NCI-H2227 treated with DMSO at 0.1 percent for 48 hours (cell line): ENCODE measurements at places on chromosomes 12 and 14.

DNA sequence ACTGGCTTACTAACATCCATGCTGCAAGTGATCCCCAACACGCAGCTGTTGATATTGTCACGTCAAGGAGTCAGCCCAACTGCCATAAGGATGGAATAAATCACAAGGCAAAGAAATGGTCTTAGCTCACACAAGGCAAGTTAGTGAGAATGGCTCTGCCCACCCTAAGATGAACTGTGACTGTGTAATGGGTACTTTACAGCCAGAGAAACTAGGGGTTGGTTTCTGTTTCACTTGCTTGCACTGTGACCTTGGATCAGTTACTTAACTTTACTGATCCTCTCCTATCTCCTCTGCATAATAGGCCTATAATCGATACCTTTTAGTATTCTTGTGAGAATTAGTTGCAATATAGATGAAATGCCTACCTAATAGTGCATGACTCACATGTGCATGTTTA lies 52.2 kb upstream of the ANO2 start:
- DNase-seq, result no peak

- DNase-seq, result no peak
These were observed 16.0 kb downstream of the EIF2B2 start for GRCh38 chr14:75018694-75019093.

DNA sequence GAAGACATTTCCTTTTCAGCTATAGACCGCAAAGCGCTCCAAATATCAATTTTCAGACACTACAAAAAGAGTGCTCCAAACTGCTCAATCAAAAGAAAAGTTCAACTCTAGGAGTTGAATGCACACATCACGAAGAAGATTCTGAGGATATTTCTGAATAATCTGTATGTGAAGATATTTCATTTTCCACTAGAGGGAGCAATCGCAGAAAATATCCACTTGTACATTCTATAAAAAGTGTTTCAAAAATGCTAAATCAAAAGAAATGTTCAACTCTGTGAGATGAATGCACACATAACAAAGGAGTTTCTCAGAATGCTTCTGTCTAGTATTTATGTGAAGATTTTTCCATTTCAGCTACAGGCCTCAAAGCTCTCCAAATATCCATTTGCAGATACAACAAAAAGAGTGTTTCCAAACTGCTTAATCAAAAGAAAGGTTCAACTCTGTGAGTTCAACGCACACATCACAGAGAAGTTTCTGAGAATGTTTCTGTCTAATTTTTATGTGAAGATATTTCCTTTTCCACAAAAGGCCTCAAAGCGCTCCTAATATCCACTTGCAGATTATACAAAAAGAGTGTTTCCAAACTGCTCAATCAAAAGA lies 643.8 kb upstream of the ALG10B start:
- no peak for DNase-seq

DNA sequence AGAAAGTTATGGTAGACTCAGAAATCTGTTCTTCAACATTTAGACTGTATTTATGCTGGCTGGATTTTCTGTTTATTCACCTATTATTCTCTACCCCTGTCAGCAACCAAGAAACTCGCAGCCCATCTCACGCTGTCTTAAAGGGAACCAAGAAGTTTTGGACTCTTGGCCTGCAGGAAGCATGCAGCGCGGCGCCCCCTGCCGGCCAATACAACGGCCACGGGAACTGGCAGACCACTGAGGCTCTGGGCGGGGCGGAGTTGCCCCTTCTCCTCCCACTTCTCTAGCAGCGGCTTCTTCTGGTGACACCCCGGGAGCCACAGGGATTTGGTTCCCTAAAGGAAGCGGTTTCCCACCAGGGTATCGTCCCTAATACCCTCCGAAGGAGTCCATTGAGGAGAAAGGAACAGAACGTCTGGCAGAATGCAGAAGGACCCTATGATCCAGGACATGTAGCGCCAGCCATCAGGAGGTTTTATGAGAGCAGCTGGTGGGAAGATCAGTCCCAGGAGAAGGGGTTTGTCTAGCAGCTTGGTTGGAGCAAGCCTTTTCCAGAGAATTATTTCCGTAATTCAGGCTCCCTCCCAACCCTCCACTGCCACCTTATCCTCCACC lies 21.0 kb upstream of the RNASE2 start:
- DNase-seq, result no peak

DNA sequence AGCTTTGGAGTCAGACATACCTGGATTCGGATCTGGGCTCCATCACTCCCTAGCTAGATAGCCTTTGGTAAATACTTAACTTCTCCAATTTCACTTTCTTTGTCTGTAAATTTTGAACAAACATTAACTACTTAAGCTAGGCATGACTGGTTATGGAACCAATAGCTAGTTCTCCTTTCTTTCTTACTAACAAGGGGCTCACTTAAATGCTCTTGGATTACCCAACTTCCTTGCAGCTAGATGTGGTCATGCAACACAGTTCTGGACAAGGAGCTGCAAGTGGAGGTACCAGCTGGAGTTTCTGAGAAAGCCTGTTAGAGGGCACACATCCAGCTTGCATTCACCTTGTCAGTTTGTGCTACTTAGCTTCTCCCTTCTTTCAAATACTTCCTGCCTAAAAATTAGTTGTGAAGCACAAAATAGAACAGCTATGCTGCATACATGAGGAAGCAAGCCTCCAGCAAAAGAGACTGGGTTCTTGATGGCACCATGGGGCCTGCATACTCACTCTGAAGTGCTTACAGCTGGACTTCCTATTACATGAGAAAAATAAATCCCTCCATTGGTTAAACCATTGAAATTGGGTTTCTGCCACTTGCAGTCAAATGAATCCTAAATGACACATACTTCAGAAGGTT lies 210.1 kb upstream of the EEA1 start:
- DNase-seq, result no peak

DNA sequence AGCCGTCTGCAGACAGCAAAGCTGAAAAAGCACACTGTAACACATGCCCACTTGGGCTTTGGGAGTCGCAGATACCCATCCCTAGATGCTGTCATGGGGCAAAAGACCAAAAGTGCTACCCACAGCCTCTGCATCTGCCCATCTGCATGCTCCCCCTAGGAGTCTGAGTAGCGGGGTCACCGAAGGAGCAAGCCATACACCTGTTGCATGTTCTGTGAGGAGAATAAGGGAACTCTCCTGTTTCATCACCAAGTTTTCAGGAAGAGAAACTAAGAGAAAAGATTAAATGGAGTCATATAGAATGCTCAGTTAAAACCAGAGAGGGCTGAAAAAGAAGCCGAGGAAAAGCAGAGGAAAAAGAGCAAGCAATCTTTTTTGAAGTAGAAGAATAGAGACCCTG lies 13.7 kb upstream of the ST8SIA1 start:
- DNase-seq, result no peak

DNA sequence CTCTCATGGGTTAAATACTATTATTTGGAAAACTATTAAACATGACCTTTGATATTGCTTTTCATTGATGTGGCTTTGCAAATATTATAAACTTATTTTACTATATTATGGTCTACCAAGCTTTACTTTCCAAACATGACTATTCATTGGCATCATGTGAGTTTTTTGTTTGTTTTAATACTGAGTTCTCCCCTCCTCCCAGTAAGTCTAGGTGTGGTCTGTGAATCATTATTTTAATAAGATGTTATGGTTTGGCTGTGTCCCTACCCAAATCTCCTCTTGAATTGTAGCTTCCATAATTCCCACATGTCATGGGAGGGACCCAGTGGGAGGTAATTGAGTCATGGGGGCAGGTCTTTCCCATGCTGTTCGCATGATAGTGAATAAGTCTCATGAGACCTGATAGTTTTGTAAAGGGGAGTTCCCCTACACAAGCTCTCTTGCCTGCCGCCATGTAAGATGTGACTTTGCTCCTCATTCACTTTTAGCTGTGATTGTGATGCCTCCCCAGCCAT lies 80.0 kb downstream of the BORCS5 start:
- no peak for DNase-seq

- DNase-seq, result no peak
These were observed 89.4 kb downstream of the GALNT9 start for GRCh38 chr12:132239796-132240668.

DNA sequence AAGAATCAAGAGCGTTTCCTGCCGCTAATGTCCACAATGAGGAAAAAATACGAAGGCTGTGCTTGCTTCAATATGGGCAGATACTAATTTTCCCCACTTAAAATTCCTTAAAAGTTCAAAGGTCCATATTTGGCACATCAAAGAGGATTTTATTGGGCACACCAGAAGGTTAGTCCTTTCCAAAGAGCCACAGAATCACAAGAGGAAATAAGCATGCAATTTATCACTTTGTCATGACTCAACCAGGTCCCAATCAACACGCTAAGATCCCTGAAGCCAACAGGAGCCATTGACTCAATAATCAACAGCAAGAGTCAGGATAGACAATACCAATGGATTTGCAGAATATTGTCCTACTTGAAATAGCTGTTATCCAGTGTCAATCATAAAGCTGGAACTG lies 80.6 kb downstream of the MAP1LC3B2 start:
- DNase-seq, result no peak

GRCh38 chr14:90449411-90449810 lies 52.6 kb downstream of the CALM1 start:
- no peak for DNase-seq

DNA sequence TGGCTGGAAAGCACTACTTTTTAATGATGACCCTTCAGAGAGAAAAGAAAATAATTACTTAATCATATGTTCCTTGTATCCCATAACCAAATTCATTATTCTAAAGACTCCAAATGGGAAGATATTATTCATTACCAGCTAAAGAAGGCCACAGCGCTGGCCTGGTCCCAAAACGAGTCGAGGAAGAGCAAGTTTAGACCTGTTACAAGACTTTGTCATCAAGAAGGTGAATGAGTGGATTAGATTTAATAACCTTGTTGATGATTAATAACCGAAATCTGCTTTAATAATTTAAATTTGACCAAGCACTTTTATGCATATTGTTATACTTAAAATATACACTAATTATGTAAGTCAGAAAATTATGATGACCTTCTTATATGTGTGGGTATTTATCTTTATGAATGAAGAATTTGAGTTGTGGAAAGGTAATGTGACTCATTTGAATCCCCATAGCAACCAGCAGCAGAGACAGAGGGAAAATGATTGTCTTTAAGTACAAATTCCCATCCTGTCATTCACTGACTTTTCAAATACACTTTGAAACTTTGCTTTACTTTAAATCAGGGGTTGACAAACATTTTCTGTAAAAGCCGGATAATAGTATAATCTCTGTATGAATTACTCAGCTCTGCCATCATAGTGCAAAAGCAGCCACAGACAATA lies 200.3 kb upstream of the NPAS3 start:
- DNase-seq, result no peak

- DNase-seq, result no peak
These were observed 123.7 kb upstream of the DHRS4 start for GRCh38 chr14:23829736-23830471.

DNA sequence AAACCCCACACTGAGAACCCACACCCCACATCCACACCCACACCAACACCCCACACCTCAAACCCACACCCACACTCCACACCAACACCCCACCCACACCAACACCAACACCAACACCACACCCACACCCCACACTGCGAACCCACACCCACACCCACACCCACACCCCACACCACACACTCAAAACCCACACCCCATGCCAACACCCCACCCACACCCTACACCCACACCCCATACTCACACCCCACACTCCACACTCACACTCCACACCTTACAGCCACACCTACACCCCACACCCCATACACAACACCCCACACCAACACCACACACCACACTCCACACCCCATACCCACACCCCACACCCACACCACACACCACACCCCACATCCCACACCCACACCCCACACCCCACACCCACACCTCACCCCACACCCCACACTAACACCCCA lies 38.0 kb downstream of the TMEM120B start:
- DNase-seq, result no peak

DNA sequence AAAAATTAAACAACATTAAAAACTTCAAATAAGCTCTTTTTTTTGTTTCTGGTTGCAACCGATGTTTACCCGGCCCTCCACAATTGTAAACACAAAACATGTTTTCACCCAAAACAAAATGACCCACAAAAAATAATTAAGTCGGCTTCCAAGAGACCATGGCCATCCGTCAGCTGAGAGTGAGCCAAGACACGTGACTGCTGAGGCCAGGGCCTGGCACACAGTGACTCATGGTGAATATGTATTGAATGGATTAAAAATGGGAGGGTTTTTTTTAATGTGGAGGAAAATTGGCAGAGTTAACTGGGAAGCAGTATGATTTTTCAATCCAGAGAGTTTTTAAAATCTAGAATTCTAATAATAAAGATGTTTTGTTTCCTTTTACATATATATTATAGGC lies 13.8 kb upstream of the CPNE8 start:
- no peak for DNase-seq

GRCh38 chr12:15050659-15051058 lies 77.8 kb downstream of the PDE6H start:
- no peak for DNase-seq

DNA sequence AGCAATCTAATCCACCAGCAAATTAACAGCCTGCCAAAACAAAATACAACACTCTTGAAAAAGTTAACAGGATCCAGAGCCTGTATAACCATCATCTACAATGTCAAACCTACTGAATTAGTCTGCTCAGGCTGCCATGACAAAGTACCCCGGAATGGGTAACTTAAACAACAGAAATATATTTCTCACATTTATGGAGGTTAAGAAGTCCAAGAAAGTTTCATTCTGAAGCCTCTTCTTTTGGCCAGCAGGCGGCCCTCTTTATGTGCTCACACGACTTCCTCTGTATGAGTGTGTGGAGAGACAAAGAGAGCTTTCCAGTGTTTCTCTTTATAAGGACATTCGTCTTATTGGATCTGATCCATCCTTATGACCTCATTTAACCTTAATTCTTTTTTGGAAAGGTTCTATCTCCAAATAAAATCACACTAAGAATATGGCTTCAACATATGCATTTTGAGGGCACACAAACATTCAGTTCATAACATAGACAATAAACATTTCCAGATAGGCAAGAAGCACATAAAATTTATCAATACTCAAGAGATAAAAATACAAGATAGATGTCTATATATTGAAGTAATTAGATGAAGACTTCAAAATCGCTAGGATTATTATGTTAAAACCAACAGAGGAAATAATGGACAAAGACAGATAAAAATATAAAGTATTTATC lies 5.9 kb upstream of the RERG start:
- no peak for DNase-seq

DNA sequence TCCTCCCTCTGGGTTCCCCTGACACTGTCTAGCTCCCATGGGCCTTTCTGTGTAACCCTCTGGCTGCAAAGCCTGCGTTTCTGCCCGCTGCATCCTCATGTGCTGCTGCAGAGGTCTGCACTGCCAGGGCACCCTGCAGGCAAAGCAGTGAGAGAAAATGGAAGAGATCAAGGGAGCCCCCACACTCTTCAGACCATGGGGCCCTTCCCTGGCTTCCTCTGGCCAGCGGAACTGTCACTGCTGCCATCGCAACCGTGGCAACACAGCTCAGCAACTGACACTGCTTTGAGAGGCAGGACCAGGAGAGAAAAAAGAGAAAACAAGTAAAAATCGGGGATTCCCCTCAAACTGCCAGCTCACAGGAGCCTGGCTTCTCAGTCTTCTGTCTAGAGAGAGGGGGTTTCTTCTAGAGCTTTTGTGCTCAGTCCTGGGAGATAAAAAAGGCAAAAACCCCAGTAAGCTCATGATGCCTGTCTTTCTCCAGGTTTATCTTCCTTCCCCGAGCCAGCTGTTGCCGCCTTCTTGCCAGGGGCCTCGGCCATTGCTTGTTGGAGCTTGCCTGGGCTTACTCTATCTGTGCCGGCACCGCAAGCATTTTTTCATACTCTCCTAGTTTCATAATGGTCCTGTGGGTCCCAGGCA lies 38.9 kb downstream of the C14orf132 start:
- DNase-seq, result no peak
